Omental fat pad (tissue), 4 donors: ENCODE measurements at places on chromosomes 2 and 18. TPM values are rescaled to one million over a fixed set of nuclear protein-coding genes. Genes with fewer than 3 reads are reported as not detected.

Gene DCC
- total RNA-seq: not detected

DNA sequence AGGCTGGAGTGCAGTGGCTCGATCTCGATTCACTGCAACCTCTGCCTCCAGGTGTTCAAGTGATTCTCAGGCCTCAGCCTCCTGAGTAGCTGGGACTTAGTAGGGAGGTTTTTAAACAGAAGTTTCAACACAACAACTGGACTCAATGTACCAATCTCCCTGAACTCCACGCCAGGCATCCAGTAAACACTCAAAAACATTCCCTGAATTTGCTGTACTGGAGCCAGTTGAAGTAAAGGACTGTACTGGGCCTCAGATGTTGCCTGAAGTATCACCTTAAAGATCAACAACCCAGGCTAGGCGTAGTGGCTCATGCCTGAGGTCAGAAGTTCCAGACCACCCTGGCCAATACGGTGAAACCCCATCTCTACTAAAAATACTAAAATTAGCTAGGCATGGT lies 22.4 kb downstream of the RAB1A start:
- DNase-seq: no peak

- no peak for DNase-seq
These were observed 749 bp downstream of the STK25 start for GRCh38 chr2:241507430-241508239.

Gene LYG1
- total RNA-seq: not detected

GRCh38 chr2:191043438-191043837 lies 29.5 kb upstream of the STAT1 start:
- DNase-seq: no peak

DNA sequence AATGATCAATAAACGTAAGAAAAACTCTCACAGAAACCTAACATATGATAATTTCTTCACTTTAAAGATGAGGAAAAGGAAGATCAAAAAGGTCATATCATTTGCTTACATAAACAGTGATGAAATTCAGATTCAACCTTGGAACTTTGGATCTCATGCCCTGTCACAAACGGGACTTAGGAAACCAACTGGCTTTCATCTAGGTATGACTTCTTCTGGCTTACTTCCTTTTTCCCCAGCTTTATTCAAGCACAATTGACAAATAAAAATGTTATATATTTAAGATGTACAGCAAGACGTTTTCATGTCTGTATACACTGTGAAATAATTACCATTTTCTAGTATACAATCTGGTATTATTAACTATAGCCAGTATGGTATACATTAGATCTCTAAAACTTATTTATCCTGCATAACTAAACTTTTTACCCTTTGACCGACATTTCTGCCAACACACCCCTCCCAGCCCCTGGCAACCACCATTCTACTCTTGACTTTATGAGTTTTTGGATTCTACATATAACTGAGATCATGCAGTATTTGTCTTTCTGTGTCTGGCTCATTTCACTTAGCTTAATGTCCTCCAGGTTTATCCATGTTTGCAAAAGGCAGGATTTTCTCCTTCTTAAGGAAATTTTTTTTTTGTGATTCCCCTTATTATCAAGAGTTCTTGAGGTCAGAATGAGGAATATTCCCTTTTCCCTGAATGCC lies 46.0 kb upstream of the COBLL1 start:
- no peak for DNase-seq

- DNase-seq: no peak
These were observed 14.6 kb downstream of the ADI1 start for GRCh38 chr2:3504741-3505140.

Gene BCL2L11
- 16.9 TPM for total RNA-seq

GRCh38 chr2:233436191-233436581 lies 81.9 kb downstream of the DGKD start:
- peak; percentile 20 for DNase-seq

- no peak for DNase-seq
These were observed 28.2 kb upstream of the ITGAV start for GRCh38 chr2:186561467-186562208.

DNA sequence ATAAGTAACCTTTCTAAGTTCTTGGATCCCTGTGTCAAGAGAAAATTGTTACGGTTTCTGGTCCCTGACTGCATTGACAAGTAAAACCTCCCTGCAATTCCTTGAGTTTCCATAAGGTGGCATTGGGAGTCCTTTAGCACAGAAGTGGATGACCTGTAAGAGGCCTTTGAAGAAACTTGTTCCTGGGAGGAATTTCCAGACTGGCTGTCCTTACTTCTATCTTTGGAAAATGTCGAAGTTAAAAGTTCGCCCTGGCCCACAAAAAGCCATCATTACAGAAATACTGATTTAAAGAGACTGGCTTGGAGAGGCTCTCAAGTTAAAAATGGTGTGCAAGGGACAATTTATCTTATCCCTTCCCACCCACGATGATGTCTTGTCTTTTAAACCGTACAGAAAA lies 218.4 kb downstream of the CDH20 start:
- no peak for DNase-seq

Gene HTRA2
- 45.6 TPM for total RNA-seq

Gene PSD4
- total RNA-seq: 6.3 TPM

GRCh38 chr18:8868276-8868675 lies 162.9 kb downstream of the MTCL1 start:
- DNase-seq: no peak

GRCh38 chr18:58104096-58104495 lies 60.1 kb downstream of the NEDD4L start:
- no peak for DNase-seq

DNA sequence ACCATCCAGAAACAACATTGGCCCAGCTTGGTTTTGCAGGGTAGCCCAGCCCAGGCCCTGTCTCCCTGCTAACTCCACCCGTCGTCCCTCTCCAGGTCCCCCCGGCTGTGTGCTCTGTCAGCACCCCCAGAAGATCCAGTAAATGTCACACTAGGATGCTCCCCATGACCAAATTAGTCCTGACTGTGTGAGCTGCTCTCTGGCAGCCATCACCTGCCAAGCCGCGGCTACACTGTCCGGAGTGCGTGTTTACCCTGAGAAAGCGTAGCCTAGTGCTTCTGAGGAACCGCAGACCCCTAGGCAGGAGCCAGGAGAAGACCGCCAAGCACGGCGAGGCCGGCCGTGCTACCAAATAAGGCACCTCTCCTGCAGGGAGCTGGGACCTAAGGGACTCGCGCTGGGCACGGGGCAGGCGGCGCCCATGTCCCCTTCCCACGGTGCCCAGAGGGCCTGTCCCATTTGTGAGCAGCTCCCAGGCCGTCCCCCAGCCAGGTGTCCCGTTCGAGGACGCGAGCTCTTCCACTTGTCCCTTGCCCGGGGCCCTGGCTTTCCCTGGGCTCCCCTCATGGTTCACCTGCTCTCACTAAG lies 849.9 kb downstream of the RNF144A start:
- no peak for DNase-seq

DNA sequence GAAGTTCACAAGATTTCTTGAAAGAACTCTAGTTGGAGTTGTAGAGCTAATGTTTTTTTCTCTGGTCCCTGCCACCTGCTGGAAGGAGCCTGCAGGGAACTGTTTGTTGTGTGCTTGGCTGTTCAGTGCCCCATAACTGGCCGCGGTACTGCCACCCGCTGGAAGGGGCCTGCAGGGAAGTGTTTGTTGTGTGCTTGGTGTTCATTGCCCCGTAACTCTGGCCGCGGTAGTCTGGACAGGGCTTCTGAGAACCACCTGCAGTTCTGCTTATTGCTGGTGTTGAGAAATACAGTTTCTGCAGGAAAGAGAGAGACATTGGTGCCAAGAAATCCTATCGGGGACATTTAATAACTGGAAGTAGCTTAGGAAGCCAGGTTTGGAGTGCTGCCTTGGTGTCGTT lies 58.1 kb downstream of the AGAP1 start:
- no peak for DNase-seq

DNA sequence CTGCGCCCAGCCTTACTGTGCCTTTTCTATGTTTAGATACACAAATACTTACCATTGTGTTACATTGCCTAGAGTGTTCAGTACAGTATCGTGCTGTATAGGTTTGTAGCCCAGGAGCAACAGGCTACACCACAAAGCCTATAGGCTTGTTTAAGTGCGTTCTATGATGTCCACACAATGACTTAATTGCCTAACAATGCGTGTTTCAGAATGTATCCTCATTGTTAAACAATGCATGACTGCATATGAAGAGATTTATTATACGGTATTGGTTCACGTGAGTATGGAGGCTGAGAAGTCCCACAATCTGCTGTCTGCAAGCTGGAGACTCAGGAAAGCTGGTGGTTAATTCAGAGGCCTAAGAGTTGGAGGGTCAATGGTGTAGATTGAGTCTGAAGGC lies 46.1 kb upstream of the MGAT4A start:
- DNase-seq: no peak

GRCh38 chr2:6353669-6354068 lies 512.0 kb downstream of the CMPK2 start:
- DNase-seq: no peak

- no peak for DNase-seq
These were observed 21.6 kb downstream of the TMEM18 start for GRCh38 chr2:655626-656025.

DNA sequence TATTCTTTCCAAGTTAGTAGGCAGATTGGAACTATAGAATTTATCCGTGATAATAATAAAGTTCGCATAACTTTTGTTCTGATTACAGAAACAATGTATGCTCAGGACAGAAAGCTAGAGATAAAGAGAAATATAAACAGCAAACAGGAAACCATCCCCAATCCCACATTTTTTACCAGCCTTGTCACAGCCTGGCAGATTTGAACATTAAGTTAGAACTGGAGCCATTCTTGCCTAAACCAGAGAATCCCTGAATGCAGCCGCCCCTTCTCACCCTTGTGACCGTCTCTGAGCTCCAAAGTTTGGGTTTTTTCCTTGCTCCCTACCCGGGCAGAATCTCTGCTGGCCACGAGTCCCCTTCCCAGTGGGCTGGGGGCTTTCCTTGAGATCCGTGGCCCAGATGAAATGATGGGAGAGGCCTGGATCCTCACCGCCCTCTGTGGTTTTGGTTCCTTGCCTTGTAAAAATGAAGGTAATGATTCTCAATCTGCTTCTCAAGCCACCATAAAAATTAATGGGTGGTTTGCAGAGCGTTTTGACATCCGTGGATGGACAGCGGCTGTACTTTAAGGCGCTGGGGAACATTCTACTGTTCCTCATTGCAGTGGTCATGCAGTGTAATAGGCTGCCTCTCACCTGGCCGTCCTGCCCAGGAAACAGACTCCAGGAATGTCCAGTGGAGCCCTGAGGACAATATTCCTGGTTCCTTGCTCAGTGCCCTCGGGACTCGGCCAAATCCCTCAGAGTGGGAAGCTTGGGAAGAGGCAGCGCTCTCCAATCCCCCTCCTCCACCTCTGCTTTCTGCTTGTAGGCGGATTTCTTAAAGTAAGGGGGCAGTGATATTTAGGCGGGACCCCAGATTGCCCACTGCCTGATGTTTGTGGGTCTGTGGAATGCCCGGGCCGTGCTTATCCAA lies 1.6 kb downstream of the SH3BP4 start:
- DNase-seq: no peak

Gene CFC1B
- 0.50 TPM for total RNA-seq

Gene FAP
- 6.4 TPM for total RNA-seq

GRCh38 chr2:172821370-172822338 lies 86.0 kb downstream of the RAPGEF4 start:
- no peak for DNase-seq

DNA sequence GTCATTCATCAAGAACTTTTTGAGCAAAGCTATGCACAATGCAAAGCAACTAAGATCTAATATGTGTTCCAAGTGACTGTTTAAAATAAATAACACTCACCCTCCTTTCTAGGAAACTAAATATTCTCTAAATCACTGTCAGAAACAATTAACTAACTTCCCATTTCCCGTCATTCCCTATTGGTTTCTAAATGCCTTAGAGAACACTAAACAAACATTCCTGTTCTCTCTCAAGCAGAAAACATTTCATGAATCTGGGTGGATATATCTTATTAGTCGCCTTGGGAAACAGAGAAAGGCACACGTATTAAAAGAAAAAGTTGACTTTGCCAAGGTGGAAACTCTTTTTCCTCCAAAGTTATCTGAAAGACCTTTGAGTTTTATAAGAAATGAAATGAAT lies 735.2 kb downstream of the MBD2 start:
- no peak for DNase-seq

- no peak for DNase-seq
These were observed 134.2 kb upstream of the NOL4 start for GRCh38 chr18:34358923-34359322.

- DNase-seq: no peak
These were observed 22.3 kb upstream of the ERICH2 start for GRCh38 chr2:170747921-170748320.

Gene GALNT5
- 0.09 TPM for total RNA-seq

DNA sequence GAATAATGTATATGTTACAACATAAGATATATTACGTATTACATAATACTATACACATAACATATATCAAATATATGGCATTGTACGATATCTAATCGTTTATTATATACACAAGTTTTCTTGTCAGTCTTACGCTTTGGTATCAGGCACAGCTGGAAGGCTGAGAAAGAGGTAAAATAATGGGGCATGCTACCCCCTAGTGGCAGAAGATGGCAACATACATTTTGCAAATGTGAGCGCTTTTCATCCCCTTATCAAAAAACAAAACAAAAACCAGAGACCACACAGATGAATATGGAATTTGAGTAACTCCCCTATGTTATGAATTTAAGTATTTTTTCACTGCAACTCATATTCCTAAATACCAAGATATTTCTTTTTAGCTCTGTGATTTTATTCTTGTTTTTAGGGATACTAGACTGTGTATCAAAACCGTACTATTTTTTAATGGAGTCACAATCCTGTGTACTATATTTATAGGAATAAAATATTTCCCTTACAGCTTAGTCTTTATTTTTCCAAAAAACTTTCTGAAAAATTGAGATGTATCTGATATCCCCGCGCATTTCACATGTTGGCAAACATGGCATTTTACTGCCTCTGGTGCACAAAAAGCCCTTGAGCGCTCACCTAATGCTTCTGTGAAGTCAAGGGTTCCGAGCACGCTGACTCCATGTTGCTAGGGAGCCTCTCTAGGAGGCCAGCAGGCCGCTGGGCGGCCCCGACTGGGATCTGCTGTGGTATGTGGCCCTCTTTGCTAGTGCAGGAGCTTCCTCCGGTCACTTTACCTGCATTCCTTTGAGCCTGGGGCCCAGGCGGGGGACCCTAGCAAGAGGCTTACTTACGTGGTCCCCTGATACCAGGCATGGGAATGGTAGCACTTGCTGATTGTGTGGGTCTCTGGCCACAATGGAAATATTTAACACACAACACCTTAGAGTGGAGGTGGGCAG lies 62.5 kb downstream of the SLC4A3 start:
- no peak for DNase-seq

- no peak for DNase-seq
These were observed 9.3 kb downstream of the PAX3 start for GRCh38 chr2:222289278-222290160.

DNA sequence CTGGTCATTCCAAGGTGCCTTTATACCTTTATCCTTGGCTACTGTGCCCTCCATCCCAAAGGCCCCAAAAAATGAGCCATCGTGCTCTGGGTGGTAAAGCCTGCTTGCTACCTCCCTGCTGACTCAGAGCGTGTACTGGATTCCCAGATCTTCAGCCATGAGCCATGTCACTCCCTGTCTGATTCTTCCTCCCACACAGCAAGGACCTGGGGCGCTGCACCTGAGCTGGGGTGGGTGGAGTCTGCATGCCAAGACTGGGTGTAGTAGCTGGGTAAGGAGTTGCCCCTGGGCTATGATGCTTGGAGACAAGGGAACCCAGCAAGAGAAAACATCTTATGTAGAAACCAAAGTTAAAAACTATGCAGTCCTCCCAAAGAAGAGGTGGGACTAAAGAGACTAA lies 37.2 kb upstream of the APCDD1 start:
- no peak for DNase-seq

- DNase-seq: no peak
These were observed 32.8 kb downstream of the IMPA2 start for GRCh38 chr18:12014086-12014485.
